ENCODE measurements at places on chromosomes 3 and 15.

- no peak for DNase-seq
Measured at GRCh38 chr15:64754663-64755426, 20.5 kb downstream of the RBPMS2 start.

GRCh38 chr15:79172801-79173460 is 82.4 kb upstream of the RASGRF1 start:
- no peak for DNase-seq

DNA sequence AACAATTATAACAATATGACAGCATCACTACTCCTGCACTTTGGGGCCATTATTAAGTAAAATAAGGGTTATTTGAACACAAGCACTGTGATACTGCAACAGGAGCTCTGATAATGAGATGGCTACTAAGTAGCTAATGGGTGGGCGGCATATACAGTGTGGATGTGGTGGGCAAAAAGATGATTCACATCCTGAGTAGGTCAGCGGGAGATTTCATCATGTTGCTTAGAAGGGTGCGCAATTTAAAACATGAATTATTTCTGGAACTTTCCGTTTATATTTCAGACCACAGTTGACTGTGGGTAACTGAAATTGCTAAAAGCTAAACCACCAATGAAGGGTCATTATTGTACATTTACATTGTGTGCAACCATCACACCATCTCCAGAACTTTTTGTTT is 42.3 kb downstream of the FBXO22 start:
- no peak for DNase-seq

- peak; percentile 23 for DNase-seq
Measured at GRCh38 chr3:14548321-14548729, 8.2 kb upstream of the GRIP2 start.

GRCh38 chr3:63972196-63972595 is 51.1 kb downstream of the PSMD6 start:
- DNase-seq = no peak

DNA sequence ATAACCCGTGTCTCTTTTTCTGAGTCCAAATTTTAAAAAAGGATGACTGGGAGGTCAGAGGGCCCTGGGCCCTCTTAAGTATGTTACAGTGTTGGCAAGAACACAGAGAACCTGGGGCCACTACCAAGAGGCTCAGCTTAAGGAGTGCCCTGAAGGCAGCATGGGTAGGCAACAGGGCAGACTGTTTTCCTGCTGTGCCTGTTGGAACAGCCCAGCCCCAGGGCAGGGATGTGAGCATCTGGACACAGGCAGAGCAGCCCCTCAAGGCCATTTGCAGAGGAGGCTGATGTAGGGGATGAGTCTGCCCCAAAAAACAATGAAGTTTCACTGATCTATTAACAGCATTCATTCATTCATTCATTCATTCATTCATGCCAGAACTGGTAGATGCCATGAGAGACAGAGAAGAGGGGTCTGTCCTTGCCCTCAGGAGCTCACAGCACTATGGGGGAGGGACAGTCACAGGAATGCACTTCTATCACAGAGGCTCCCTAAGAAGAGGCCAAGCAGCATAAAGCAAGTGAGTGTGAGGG is 2.2 kb upstream of the LTF start:
- peak; percentile 23 for DNase-seq

GRCh38 chr3:197258168-197258755 is 40.1 kb downstream of the DLG1 start:
- no peak for DNase-seq

GRCh38 chr3:158494673-158495072 is 76.3 kb upstream of the MLF1 start:
- no peak for DNase-seq

- DNase-seq = no peak
Measured at GRCh38 chr15:78024883-78025282, 52.6 kb downstream of the TBC1D2B start.

GRCh38 chr3:48268381-48268935 is 27.6 kb downstream of the ZNF589 start:
- DNase-seq = no peak
